ENCODE measurements at places on chromosomes 5 and 9.

DNA sequence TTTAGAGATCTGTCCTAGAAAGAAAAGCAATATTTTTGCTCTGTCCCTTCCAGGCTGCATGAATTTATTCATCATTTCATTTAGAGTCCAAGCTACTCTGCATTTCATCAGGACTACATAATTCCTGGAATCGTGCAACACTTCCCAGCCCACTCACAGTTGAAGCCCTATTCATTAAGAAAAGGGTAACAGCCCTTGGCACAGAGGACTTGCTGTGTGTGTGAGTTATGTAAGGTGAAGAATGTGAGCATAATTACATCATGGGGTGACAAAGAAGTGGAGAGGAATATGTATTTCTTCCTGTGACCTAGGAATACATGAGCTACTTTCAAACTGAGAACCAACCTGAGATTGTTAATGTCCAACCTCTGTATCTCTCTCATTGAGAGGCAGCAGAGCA, 317.4 kb downstream of the ARHGEF28 start:
- no peak for DNase-seq

- DNase-seq, result no peak
These were observed 32.3 kb downstream of the OLFML2A start for GRCh38 chr9:124809211-124809610.

GRCh38 chr5:6861667-6862066, 148.4 kb downstream of the TENT4A start:
- no peak for DNase-seq

DNA sequence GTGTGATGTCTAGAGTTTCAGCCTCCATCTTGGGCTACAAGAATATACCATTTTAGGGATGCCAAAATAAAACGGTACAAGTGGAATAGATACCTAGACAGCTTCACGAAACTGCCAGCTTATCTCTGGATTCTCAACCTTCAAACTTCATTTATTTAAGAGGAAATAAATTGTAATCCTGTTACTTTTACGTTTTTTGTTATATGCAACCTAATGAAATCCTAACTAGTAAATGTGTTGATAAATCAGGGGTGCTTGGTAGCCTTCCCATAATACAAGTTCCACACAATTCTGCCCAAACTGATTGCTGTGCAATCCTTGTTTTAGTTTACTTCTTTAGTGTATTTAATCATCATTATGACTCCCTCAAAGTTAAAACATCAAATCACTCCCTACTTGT, 75.5 kb downstream of the SSBP2 start:
- DNase-seq, result no peak

GRCh38 chr5:60613826-60614225, 86.1 kb downstream of the DEPDC1B start:
- no peak for DNase-seq

DNA sequence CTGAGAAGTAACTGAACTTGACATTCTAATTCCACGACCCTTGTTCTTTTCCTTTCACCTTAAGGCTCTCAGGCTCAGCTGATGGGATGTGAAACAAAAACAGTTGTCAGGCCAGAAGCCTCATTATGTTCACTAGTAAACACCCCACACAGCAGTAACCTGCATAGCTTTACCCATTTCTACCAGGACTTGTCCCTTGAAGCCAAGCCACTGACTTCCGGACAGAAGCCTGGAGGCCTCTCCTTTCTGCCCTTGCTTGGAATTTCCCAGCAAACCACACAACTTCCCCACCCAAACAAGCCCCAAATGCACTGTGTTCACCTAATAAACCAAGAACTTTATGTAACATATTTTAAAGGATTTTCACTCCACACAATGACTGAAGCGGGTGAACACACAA, 19.6 kb downstream of the PRUNE2 start:
- no peak for DNase-seq

DNA sequence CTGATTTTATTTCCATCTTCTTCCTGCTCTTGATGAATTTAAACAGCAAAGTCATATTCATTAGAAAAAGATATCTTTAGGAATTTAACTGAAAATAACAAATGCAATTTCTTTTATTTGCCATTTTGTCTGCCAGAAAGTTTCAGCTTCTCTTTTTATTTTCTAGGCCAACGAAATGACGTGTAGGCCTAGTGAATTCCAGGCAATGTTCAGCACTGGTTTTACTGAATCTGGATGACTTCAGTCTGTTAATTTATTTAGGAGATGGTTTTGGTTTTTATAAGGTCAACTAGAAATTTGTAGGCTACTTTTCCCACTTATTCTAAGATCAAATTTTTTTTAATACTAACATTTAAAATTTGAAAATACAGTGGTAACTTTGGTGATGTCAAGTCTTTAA, 129.1 kb upstream of the VCAN start:
- no peak for DNase-seq

GRCh38 chr9:33795819-33796218, 458 bp downstream of the PRSS3 start:
- no peak for DNase-seq

DNA sequence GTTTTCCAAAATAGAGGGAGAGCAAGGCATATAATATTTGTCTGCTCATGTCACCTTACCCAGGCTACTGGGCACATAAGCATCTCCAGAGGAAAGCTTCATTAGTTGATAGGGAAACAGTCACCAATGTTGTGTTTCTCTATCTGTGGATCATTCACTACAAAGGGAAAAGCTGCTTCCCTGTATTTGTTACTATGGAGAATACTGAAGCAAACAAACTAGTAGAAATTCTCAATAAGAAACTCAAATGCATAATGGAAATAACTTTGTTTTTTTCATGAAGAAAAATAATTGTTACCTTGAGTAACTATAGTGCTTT, 138.2 kb downstream of the PCSK1 start:
- no peak for DNase-seq

DNA sequence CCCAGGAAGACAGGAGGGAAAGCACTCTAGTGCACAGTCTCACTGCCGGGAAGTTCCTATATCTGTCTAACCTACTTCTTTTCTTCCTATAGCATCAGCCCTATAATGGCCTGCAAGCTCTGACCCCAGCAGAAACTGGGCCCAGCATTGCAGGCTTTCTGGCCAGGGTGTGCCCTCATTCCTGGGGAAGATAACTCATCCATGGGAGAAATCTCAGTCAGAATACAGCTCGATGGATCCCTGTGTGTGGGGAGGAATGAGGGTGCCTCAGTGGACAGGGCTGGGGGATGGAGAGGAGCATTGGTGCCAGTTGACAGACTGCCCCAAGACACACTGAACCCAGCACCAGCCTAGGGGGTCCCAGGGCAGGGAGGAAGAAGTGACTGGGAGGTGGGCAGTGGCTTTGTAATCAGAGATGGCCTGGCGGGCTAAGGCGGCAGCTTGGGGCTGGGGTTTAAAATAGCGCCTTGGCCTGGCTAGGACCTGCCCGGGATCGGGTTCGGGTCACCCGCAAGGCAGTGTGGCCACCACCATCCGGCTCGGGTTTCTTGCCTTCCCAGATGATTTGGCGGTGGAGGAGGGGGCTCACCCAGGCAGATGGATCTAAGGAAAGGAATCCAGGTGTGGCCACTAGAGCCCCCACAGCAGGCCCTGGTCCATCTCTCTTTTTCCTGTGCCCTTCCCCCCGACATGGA, 7.6 kb upstream of the CXXC5 start:
- DNase-seq, result no peak

Data from effector CD8-positive, alpha-beta T cell (primary cell).